ENCODE measurements at places on chromosomes 2 and 18.

DNA sequence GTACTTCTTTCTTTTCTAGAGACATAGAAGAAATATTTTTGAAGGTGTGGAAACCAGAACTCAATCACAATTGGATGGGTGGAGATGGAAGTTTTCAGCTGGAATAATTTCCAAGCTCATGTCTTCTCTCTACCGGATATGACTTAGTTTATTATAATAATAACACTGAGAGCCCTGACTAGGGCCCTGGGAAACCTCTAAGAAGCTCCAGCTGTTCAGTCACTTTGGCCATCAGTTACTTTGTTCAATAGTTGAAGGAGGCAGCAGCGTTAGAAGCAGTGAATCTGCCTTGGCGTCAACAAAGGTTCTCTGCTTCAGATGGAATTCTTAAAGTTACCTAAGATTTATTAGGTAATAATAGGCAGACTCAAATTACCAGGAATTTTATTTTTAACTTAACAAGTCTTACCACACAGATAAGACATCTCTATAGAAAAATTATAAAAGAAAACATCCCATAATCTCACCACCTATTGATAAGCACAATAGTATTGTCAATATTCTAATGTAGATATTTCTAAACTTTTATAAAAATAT is 293.8 kb upstream of the CHAC2 start:
- no peak for DNase-seq

DNA sequence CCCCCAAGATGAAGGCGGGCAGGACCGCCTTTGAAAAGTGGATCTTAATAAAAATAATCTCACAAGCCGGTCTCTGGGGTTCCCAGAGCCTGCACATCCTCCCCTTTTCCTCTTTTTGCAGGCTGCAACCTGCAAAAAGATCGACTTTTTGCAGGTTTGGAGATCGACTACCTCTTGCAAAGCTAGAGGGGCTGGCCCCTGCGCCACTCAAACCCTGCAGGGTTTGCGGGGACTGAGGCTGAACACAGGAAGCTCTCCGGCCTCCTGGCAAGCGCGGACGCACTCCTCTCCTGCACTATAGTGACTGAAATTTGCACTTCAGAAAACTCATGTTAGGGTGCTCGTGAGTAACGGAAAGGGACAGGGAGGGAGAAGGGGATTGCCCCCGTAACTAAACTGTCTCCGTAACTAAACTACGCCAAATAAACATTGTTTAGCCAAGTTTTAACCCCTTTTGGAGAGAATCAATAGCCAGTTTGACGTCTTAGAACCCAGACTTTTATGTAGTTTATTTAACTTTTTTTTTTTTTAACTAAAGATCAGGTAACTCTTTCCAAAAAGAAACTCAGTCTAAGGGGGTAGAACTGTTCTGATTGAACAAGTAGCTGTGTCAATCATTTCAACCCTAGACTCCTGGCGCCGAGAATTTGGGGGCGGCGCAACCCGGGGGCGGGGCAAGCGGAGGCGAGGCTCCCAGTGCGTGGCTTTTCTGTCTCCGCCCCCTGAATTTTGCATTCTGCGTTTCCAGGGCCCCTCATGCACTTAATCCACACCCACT is 2.5 kb downstream of the IGFBP5 start:
- DNase-seq, result no peak

- no peak for DNase-seq
Observed at GRCh38 chr2:173043476-173043875, 32.2 kb upstream of the MAP3K20 start.

DNA sequence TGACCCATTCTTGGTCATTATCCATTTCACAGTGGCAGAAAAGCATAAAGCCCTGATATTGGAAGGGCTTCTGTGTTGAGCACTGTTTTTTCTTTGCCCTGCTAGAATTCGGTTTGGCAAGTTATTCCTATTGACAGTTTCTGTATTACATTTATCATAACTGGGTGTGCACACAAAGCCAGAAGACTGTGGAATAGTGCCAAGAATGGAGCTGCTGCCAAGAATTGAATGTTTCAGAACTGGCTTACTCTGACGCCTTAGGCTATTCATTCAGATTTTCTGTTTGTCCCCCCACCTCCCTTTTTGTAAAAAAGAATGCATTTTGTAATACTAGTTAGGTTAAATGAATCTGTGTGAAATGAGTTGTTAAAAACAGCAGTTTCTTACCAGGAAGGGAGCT is 12.7 kb downstream of the KDM3A start:
- DNase-seq, result no peak

GRCh38 chr18:46751882-46752281 is 5.0 kb downstream of the ST8SIA5 start:
- no peak for DNase-seq

DNA sequence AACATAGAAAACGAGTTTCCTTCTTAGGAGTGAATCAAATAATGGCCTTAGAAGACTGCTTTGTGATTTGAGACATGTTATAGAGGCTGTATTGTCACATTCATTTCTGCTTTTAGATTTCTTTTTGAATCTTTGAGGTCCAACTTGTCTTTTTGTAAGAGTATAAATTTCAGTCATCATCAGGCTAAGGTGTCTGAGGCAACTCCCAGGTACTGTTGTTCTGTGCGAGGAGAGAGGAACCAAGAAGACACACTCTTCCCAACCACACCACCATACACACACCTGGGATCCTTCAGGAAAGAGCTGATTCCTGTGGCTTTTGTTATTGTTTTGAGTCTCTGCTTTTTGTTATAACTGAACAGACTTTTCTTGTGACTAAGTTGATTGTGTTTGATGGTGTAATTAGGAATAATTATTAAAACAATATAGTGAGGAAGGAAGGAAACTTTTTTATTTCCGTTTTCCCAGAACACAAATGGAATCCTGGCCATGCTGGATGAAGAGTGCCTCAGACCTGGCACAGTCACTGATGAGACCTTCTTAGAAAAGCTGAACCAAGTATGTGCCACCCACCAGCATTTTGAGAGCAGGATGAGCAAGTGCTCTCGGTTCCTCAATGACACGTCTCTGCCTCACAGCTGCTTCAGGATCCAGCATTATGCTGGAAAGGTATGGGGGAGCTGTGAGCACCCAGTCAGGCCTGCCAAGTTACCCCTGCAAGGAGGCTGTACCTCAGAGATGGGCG is 140.4 kb downstream of the MYO1B start:
- DNase-seq, result no peak

- DNase-seq, result no peak
Observed at GRCh38 chr18:57110290-57110689, 36.6 kb upstream of the BOD1L2 start.

GRCh38 chr18:47978141-47978540 is 47.7 kb upstream of the SMAD2 start:
- no peak for DNase-seq

Data from iPS DF 19.7 (cell line).